ENCODE measurements at places on chromosomes 3 and 15. TPM values are rescaled to one million over a fixed set of nuclear protein-coding genes. Genes with fewer than 3 reads are reported as not detected.

The EHHADH gene
- total RNA-seq, result 0.79 TPM

The UCN2 gene
- 0.13 TPM for total RNA-seq

The FOXB1 gene
- 0.46 TPM for total RNA-seq

The PRR23A gene
- not detected for total RNA-seq

GRCh38 chr3:115151921-115152320, 4.8 kb upstream of the ZBTB20 start:
- no peak for DNase-seq

DNA sequence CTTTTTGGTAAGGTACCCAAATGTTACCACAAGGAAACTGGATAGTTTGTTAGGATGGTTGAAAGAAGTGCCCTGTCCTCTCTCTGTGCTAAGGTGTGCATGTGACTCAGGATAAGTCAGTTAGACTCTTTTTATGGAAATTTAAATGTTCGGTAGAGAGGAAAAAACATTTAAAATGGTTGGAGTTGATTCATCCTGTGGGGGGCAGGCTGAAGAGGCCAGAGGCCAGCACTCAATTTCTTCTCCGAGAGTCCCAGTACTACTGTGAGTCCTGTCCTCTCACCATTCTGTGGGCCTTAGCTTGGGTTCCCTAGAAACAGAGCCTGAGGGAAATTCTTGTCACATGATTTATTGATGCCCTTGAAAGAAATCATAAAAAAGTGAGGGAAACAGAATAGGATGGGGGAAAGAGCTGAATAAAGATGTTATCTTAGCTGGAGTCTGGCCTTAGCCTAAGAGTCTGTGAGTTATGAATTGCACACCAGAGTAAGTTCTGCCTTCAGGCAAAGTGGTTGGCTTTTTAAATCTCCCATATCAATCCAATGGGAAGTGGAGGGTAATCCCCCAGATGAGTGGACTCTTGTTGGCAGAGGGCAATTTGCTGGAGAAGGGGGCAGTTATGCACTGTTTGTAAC, 106.5 kb upstream of the GALNT15 start:
- DNase-seq, result no peak

The MNS1 gene
- total RNA-seq, result 0.19 TPM

DNA sequence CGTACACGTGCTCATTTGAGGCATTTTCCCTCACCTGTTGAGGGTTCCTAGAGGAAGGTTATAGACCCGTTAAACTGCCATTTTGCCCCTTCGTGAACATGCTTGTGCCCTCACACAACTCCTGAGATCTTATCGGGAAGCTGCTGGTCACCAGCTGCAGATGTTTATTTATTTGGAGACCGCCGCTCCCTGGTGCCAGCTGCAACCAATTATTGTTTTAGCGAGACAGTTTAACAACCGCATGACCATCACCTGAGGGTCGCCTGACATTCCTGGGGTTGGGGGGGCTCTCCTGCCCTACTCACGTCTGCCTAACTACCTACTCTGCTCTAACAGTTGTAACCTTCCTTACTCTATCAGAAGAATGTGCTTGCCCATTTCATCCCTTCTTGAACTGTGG, 292.5 kb downstream of the MCTP2 start:
- DNase-seq, result no peak

- DNase-seq, result no peak
These were observed 458.3 kb downstream of the EDEM1 start for GRCh38 chr3:5645692-5646410.

DNA sequence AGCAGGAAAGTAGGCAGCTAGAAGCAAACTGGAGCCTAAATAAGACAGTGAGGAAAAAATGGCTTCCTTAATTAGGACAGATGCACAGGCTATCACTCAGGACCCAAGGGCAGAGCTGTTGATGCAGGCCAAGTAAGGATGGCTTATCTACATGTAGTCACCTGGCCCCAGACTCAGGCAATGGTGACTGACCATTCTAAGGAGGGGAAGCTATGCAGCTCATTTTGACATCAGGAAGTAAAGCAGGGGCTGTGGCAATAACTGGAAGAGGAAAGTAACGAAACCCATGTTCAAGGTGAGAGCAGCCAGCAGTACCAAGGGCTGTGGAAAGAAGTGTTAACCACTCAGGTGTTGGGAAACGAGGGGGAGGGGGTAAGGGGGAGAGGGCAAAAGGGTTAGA, 16.2 kb downstream of the ACAD11 start:
- no peak for DNase-seq

- DNase-seq, result no peak
These were observed 59.0 kb downstream of the PRKAR2A start for GRCh38 chr3:48788544-48789162.

DNA sequence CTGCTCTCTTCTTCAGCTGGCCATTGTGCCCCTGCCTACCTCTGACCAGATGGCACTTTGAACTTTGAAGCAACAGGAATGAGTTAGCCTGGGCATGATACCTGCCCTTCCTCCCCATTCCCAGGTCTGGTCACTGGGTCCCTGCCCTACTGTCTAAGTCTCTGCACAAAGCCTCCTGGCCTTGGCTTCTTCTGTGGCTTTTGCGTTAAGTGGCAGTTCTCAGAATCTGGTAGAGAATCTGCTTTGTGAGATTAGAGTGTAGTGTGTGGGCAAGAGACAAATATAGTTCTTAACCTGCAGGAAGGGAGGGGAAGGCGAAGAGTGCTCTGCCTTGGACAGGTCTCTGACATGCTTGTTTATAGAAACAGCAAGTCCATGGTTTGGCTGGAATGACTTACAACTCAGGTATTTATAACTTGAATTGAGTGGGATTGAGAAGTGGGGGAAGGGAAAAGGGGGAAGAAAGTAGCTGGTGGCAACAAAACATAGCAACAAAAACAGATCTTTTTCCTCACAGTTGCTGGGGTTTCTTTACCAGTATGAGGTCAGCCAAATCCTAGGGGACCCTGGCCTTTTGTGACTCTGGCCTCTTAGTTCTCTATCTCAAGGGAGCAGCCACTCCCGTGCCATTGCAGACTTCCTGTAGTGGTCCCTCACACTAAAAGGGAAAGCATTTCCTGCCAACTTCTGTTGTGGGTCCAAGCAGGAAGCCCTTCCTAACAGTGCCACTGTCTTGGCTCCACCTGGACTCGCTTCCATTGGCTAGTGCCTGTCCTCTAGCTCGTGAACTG, 16.7 kb downstream of the MAPKBP1 start:
- no peak for DNase-seq

The TMEM108 gene
- not detected for total RNA-seq

- no peak for DNase-seq
These were observed 32.2 kb downstream of the TFRC start for GRCh38 chr3:196049653-196050052.

GRCh38 chr15:83914906-83915305, 261.0 kb downstream of the ADAMTSL3 start:
- no peak for DNase-seq

The VIPR1 gene
- 2.2 TPM for total RNA-seq

The POLQ gene
- total RNA-seq, result 2.9 TPM

The WDR93 gene
- total RNA-seq, result not detected

The DAG1 gene
- 25.6 TPM for total RNA-seq

- no peak for DNase-seq
These were observed 300.6 kb downstream of the TBL1XR1 start for GRCh38 chr3:176896640-176897039.

DNA sequence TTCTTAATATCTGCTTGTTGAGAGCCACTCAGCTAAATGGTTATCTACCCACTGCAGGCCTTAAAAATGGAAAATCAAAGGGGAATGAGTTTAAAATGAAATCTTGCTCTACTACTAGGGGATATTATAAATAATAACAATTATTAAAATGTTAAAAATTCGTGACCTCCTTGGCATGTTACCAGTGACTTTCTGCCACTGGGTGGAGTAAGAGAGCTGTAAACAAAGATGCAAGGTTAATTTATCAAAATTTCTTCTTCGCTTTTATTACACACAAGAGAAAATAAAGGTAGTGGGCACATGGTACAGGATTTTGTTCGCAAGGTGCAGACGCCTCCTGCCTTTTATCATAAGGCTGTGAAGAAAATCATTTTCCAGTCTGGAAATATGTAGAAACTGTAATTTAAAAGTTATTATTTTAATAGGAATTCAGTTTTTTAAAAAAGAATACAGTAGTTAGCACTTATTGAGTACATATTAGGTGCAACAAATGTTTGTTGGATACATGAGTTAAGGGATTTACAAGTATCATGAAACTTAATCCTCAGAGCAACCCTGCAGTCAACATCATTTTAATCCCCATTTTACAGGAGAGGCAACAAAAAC, 272.6 kb downstream of the SUCLG2 start:
- DNase-seq, result no peak

DNA sequence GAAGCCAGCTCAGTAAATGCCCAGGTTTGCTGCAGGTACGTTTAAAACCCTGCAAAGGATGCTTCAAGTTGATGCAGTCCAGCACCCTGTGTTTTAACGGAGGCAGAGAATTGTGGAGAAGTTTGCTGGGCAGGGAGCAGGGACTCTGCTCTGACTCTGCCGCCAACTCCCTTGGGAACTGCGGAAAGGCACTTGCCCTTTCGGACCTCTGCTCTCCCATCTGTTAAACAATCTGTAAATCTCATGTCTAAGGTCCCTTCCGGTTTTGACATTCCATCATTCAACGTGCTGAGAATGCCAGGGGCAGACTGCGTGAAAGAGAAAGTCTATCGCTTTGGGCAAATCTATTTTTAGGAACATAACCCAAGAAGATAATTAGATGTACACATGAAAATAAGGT, 184.5 kb downstream of the OPA1 start:
- DNase-seq, result no peak

GRCh38 chr15:64045774-64046420, 388 bp downstream of the DAPK2 start:
- no peak for DNase-seq

- no peak for DNase-seq
These were observed 32.8 kb downstream of the PLSCR1 start for GRCh38 chr3:146511402-146512134.

GRCh38 chr15:84929795-84930603, 45.5 kb downstream of the SLC28A1 start:
- no peak for DNase-seq

GRCh38 chr15:90619939-90620338, 90.2 kb downstream of the CRTC3 start:
- DNase-seq, result no peak

The C3orf38 gene
- 18.3 TPM for total RNA-seq
